ENCODE measurements at places on chromosomes 13 and 19.
A peak's percentile ranks its signal among the peaks of the same experiment; 100 is the strongest.

DNA sequence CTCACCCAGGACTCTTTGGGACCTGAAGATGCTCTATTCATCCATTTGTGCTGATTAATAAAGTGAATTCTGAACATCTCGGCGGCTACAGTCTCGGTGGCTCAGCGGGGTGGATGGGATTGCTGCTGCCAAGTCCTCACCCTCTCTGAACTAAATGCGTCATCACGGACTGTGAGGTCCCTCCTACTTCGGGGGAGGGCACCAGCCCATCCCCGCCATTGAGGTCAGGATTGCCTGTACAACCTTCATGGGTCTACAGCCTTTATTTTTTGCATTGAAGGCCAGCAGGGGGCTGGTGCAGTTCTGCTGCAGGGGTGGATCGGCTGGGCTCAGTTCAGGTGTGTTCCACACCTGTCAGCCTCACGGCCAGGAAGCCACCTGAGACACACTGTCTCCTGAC, 181.8 kb downstream of the COL4A1 start:
- no peak for DNase-seq

GRCh38 chr13:32427852-32428580, at the start of gene N4BP2L1:
Gene N4BP2L1, minus strand, starts transcription at chr13:32428130. Its CDS starts 48 bp downstream, at chr13:32428082.
- peak; percentile 84 for DNase-seq

DNA sequence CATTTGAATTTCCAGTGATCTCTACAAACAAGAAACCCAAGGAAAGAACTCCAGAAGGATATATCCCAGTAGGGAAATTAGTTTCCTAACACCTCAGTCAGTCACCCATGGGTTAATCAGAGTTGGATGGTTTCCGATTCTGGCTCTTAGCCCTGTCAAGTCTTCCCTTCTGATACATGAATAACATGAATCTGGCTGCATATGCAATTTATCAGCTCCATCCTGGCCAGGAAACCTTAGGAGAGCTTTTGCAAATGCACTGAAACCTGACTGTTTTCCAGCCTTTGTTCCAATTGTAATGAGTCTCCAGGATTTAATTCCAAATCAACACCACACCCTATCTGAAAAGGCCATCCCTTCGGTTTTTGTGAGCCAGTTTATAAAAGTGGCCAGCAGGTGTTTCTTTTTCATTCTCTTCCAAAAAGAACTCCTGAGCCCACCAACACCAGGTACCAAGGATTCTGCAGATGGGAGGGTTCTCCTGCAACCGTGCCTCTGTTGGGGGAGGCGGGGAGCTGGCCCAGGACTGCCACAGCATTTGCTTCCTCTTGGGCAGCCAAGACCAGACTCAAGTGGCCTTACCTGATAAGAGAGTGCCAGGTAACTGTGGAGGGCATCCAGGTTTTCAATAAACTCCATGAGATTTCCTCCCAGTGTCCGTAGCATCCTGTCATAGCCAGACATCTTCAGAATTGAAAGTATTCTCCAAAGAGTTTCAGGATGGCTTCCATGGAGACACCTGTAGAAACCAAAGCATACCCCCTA, 77.5 kb downstream of the C13orf42 start:
- no peak for DNase-seq

GRCh38 chr19:1469255-1470054, 9.6 kb downstream of the C19orf25 start:
- peak; percentile 50 for DNase-seq

GRCh38 chr19:31983647-31984046, 361.8 kb upstream of the ZNF507 start:
- no peak for DNase-seq

DNA sequence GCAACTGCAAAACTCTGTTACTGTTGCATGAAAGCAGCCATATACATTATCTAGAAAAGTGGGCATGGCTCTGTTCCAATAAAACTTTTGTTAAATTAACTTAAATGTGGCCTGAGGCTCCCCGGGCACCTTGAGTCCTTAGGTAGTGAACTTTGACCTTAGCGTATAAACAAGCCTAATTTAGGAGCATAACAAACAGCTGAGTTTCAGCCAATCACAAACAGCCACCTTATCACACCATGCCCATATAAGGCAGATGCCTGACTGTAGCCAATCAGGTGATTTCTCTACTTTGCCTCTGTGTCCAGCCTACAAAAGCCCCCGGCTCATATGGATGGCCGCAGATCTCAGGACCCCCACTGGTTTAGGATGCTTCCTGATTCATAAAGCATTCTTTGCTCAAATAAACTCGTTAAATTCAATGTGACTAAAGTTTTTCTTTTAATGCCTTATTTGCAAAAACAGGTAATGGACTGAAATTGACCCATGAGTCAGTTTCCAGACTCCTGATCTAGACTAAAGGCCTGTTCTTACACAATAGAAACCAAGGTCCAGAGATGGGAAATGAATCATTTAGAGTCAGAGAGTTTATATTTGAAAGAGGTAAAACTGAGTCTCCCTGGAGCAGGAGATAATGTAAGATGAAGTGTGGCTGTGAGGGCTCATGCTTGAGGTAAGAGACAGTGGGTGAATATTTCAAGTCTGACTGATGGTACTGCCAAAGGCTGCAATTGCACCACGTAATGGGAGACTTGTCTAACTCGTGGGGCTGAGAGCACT, 130.2 kb downstream of the FGF9 start:
- no peak for DNase-seq

- DNase-seq = no peak
Observed at GRCh38 chr13:73401769-73402168, 343.0 kb downstream of the KLF5 start.

GRCh38 chr19:6233827-6234511, 45.8 kb downstream of the MLLT1 start:
- no peak for DNase-seq

DNA sequence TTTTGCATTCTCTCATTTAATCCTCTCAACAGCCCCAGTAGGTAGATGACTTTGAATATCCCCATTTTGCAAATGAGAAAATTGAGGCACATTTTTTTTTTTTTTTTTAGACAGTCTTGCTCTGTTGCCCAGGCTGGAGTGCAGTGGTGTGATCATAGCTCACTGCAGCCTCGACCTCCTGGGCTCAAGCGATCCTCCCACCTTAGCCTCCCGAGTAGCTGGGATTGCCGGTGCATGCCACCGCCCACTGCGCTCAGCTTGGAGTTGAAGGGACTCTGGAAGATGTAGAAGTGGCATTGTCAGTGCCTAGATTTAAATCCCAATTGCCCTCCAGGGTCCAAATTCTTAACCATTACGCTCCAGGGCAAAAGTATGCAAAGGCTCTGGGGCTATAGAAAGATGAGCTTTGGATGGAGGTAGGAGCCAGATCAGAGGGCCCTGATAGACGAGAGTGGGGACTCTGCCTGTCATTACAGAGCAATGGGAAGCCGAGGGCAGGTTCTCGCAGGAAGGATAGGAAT, 813 bp upstream of the MCOLN1 start:
- DNase-seq = no peak

GRCh38 chr13:73998631-73999030, 135.6 kb downstream of the KLF12 start:
- DNase-seq = no peak

GRCh38 chr19:56746367-56746766, 74.8 kb upstream of the ZNF835 start:
- no peak for DNase-seq

DNA sequence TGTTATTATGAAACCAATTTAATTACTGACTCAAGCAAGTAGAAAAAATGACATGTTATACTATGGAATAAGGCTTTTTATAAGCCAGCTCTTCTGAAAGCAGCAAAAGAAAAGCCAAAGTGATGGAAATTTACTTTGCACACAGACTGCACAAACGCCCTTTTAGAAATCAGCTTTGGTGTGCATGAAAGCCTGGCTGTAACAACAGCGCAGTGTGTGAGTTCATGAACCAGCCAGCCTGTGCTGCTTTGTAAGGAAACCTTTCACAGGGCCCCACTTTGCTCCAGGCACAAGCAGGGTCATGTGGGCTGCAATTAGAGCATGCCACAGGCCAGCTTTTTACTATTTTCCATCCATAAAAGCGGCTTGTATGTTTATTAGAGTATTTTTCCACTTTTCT, 13.6 kb upstream of the IFT88 start:
- no peak for DNase-seq

- no peak for DNase-seq
Observed at GRCh38 chr19:5345895-5346386, 5.3 kb upstream of the PTPRS start.

DNA sequence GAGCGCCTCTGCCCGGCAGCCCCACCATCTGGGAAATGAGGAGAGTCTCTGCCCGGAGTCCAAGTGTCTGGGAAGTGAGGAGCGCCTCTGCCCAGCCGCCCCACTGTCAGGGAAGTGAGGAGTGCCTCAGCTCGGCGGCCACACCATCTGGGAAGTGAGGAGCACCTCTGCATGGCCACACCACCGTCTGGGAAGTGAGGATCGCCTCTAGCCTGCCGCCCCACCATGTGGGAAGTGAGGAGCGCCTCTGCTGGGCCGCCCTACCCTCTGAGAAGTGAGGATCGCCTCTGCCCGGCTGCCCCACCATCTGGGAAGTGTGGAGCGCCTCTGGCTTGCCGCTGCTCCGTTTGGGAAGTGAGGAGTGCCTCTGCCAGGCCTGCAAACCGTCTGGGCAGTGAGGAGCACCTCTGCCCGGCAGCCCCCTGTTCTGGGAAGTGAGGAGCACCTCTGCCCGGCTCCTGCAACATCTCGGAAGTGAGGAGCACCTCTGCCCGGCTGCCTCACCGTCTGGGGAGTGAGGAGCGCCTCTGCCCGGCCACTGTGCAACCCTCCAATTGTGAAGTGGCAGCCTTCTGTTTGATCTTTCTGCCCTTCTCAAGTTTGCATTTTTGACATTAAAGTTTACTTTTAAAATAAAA, 60.8 kb upstream of the CEACAM21 start:
- DNase-seq = no peak

GRCh38 chr19:30679789-30680188, 307.6 kb downstream of the ZNF536 start:
- DNase-seq = no peak

- DNase-seq = no peak
Observed at GRCh38 chr19:35120492-35120891, 4.9 kb downstream of the FXYD3 start.

- DNase-seq = no peak
Observed at GRCh38 chr13:112782429-112783010, 92.7 kb downstream of the ATP11A start.

- DNase-seq = peak; percentile 92
Observed at GRCh38 chr19:46856062-46857022, 4.5 kb upstream of the ARHGAP35 start.

DNA sequence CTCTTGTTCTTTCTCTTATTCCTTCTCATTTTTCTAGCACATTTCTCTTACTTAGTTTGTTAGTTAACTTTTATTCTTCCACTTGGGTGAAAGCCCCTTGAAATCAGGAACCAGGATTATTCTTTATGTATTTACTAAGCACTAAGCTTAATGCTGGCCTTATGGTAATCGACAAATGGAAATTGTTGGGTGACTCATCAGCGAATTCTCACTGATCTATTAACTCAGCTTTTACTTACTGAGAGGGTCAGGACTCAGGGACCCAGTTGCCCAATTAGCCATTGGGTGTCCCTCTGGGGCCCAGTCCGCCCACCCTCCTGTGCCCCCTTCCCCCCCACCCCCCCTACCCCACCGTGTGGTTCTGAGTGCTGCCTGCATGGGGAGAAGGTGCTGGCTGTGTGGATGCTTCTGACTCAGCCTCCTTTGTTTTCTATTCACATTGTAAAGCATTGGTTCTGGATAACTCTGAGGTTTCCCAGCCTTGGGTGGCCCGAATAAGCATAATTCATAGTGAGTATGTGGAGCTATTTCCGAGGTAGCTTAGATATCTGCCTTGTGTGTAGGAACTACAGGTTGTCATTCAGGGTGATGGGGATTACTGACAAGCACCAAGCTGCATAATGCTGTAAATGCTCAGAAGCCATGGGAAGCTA, 240.9 kb downstream of the FGF9 start:
- DNase-seq = no peak

DNA sequence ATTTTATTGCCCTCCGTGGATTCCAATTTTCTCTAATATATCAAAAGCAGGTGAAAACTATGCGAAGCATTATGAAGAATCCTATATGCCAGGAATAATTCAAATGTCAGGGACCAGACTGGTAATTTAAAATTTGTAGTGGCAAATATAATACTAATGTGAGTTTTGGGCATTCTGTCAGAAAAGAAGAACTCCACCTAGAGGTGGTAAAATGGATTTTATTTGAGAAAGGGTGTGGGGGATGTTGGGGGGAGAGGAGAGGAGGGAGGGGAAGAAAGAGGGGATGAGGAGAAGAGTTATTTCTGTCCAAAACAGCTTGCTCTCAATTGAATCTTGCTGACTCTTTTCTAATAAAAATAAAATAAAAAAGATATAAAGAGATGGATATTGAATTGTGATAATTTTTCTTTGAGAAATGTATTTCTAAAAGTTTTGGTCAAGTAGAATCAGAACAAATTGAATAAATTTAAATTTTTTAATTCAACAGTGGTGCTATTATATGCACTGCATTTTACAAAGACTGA, 929.3 kb upstream of the SLITRK5 start:
- DNase-seq = no peak

- DNase-seq = no peak
Observed at GRCh38 chr19:56097776-56098175, 23.3 kb downstream of the ZNF787 start.

GRCh38 chr13:43664700-43665191, 122.0 kb downstream of the ENOX1 start:
- peak; percentile 2 for DNase-seq

- DNase-seq = no peak
Observed at GRCh38 chr19:277131-277530, 14.1 kb downstream of the PLPP2 start.

DNA sequence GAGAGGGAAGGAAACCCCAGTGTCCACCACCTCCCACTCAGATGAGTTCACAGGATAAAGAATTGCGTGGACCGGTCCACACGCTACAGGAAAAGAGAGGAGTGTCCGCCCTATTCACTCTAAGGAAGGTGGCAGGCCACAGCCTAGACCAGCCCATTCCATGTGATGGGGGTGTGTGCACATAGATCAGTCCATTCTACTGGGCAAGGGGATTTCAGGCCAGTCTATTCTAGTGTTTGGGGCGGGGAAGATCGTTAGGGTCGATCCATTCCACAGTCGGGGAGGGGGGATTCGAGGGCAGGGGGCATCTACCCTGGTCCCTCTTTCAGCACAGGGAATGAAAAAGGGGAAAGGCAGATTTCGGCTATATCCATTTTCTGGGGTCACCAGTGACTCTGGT, 7.8 kb downstream of the FIZ1 start:
- DNase-seq = no peak

DNA sequence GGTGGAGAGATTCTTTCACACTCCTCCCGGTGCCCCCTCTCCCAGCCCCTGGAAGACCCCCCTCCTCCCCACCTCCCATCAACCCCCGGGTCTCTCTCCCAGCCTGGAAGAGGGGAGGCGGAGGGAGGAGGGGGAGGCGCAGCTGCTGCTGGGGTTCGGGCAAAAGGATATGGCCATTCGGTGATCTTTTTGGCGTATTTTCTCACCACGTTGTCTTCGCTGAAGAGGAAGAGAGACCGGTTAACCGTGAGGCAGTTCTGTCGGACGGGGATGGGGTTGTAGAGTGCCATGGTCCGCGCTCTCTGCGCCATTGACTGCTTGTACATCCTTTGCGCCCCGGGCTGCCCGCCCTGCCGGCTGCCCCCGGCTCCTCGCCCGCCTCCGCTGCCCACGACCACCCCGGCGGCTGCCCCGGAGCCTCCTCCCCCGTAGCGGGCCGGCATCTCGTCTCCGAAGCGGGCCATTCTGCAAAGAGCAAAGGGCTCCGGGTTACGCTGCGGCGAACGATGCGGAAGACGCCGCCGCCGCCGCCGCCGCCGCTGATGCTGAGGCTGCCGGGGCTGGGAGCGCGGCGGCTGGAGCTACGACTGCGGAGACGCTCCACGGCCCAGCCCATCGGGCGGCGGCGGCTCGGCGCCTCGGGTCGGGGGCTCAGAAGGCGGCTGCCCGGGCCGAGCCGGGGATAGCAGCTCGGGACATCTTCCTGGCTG, 363 bp downstream of the CACNA1A start:
- DNase-seq = peak; percentile 42

- DNase-seq = no peak
Observed at GRCh38 chr19:18265582-18265981, 8.7 kb downstream of the IQCN start.
